T-helper 2 cell (primary cell): ENCODE measurements at places on chromosomes 12 and 14.

DNA sequence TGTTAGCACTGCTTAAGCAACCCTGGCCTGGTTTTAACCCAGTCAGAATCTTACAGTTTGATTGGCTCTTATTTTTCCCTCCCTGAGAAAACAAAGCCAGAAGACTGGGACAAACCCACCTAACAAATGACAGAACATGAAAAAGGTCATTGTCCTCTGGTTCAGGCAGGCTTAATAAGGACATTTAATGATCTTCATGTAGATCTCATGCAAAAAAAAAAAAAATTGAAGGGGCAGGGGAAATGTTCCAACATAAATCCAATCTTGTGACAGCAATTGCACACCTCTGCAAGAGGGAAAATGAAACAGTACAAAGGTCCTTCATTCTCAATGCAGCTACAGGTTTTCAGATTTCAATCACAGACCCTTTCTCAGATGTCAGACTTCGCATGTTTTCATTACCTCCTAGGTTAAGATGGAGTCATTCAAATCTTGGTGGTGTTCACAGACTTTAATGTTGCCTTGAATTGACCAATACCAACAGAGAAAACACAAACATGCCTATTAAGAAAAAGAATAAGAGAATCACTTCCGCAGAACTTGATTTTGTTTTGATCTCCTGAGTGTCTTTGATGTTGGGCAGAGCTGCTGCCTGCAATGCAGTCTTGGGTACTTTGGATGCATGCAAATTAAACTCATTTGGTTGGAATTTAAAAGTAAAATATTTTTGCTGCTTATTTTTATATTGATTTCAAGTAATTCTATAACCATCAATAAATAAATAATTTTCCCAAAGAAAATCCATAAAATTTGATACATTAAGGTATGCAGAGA is 359.0 kb downstream of the BTG1 start:
- no peak for DNase-seq

GRCh38 chr14:104866451-104867370 is 1.6 kb downstream of the CEP170B start:
- no peak for DNase-seq

GRCh38 chr14:94046696-94047250 is 20.6 kb downstream of the OTUB2 start:
- DNase-seq, result no peak

GRCh38 chr14:42872786-42873185 is 1266.1 kb downstream of the LRFN5 start:
- no peak for DNase-seq

GRCh38 chr14:83556065-83556464 is 1973.9 kb upstream of the FLRT2 start:
- DNase-seq, result no peak

GRCh38 chr14:36950812-36951211 is 221.6 kb downstream of the SLC25A21 start:
- DNase-seq, result no peak

DNA sequence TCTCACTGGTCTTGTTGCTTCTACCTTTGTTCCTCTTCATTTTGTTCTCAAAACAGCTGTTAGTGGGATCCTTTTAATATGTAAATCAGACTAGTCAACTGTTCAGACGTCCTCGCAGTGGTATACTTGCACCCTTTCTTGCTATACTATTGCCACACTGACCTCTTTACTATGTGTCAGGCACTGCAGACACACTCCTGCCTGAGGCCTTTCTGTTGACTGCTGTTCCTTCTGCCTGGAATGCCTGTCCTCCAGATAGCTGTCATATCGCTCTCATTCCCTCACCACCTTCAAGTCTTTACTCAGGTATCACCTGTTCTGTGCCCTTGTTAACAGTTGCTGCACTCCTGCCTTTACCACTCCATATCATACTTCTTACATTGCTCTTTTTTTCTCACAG is 90.0 kb upstream of the TMEM263 start:
- DNase-seq, result no peak

DNA sequence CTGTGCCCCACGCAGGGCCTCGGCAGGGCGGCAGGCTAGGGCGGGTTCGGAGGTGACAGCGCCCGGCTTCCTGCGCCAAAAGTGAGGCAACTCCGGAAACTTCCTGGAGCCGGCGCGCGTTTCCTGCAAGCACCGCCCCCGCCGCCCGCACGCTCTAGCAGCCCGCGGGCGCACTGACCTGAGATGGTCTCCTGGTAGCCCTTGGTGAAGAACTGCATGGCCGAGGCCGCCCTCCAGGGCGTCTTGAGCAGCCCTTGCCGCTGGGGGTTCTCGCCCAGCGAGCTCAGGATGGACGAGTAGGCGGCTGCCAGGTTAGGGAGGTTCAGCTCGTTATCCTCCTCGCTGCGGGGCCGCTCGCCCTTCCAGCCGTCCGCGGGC is 494 bp downstream of the GCH1 start:
- peak; percentile 89 for DNase-seq

- DNase-seq, result no peak
Observed at GRCh38 chr12:120997448-120997847, 18.8 kb downstream of the C12orf43 start.

DNA sequence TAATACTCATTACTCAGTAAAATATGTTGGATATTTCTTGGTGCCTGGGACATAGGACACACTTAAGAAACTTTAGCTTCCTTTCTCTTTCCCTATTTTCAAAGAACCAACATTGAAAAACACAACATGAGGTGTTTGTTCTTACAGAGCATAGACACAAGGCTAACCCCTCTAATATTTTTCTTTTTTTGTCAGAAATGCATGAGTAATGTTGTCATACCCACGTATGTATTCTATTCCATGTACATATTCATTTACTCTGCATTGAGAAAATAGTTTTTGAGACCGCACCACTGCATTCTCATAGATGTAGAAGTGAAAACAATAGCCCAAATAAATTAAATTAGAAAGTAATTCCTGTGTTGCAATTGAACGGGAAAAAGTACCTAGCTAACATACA is 13.0 kb downstream of the PAX9 start:
- no peak for DNase-seq

- no peak for DNase-seq
Observed at GRCh38 chr12:11106288-11106687, 14.2 kb upstream of the TAS2R43 start.

GRCh38 chr12:3225796-3226180 is 148.6 kb downstream of the TSPAN9 start:
- no peak for DNase-seq

GRCh38 chr12:52023182-52023975 is 16.6 kb downstream of the TAMALIN start:
- DNase-seq, result peak; percentile 87

GRCh38 chr12:92529944-92530343 is 172.8 kb upstream of the PLEKHG7 start:
- DNase-seq, result no peak

GRCh38 chr14:94752591-94753436 is 17.1 kb downstream of the GSC start:
- DNase-seq, result no peak
